ENCODE measurements at places on chromosomes 6 and 20. TPM values are rescaled to one million over a fixed set of nuclear protein-coding genes. Genes with fewer than 3 reads are reported as not detected.

PRRT1 gene
- total RNA-seq = not detected

OPN5 gene
- not detected for total RNA-seq

IP6K3 gene
- total RNA-seq = not detected

DACT2 gene
- not detected for total RNA-seq

NOX3 gene
- total RNA-seq = 0.93 TPM

PDE7B gene
- 1.6 TPM for total RNA-seq

EBF4 gene
- 0.37 TPM for total RNA-seq

ADGRG6 gene
- total RNA-seq = 12.1 TPM

All from A375 (cell line).